ENCODE measurements at places on chromosomes 6 and 20. TPM values are rescaled to one million over a fixed set of nuclear protein-coding genes. Genes with fewer than 3 reads are reported as not detected.

- no peak for DNase-seq
Observed at GRCh38 chr6:169188051-169188470, 65.6 kb downstream of the THBS2 start.

GRCh38 chr6:151609146-151609902, 115.5 kb downstream of the CCDC170 start:
- DNase-seq: no peak

DNA sequence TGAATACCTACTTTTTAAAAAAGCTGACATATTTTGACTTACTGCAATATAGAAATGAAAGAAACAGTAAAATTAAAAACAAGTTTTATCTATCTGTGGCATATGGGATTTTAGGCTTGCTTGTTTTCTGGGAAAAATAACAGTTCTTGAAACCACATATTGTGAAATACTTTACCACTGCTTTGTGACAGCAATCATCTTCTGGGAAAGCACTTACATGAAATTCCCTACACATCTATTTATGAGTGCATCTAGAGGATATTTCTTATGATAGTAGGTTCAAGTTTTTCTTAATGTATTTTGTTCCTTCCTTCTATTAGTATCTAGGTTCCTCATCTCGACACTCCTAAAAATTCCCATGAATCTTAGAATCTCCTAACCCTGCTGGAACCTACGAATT, 75.2 kb downstream of the STXBP5 start:
- DNase-seq: no peak

- DNase-seq: no peak
Observed at GRCh38 chr6:157962601-157963302, 18.9 kb upstream of the SYNJ2 start.

- DNase-seq: no peak
Observed at GRCh38 chr20:8492173-8492572, 360.1 kb downstream of the PLCB1 start.

GRCh38 chr6:56864171-56864616, 90.7 kb upstream of the BEND6 start:
- no peak for DNase-seq

DNA sequence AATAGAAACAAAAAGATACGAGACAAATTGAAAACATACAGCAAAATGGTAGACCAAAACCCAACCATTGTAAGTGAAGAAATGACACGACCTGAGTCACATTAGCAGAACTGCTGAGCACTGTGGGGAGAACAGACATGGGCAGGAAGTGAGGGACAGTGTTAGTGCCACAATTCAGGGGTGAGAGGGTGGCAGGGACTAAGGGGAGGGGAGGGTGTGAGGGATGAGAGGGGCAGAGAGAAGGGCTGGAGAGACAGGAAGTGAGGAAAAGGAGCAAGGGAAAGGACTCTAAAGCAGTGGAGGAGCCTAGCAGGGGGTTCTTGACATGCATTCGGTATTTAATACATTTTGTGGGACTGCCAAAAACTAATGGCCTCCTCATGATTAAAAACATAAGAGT, 45.0 kb upstream of the TRIM26 start:
- no peak for DNase-seq

DNA sequence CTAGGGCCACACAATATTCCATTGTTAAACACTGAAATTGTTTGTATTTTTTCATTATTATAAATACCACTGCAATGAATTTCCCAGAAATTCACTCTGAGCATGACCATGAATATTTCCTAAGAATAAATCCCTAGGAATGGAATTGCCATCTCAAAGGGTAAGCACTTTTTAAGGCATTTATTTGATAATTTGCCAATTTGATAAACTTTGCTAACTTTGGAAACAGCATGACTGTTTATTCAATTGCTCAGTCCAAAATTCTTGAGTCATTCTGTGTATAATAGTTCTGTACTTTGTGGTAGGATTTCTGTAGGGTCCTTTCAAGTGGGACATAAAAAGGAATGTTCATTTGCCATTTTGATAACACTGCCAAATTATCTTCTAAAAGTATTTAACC, 44.2 kb upstream of the TOX2 start:
- no peak for DNase-seq

- no peak for DNase-seq
Observed at GRCh38 chr6:132687306-132687705, 26.5 kb downstream of the VNN1 start.

HSPA1L gene
- total RNA-seq: not detected

- DNase-seq: no peak
Observed at GRCh38 chr6:152648105-152648504, 10.9 kb upstream of the SYNE1 start.

KCNQ2 gene
- total RNA-seq: not detected

HEY2 gene
- 0.32 TPM for total RNA-seq

RAET1E gene
- not detected for total RNA-seq

GRCh38 chr6:43193929-43194328, 11.9 kb downstream of the CUL9 start:
- no peak for DNase-seq

GRCh38 chr20:58877050-58877975, 24.8 kb downstream of the GNAS start:
- DNase-seq: no peak

DNA sequence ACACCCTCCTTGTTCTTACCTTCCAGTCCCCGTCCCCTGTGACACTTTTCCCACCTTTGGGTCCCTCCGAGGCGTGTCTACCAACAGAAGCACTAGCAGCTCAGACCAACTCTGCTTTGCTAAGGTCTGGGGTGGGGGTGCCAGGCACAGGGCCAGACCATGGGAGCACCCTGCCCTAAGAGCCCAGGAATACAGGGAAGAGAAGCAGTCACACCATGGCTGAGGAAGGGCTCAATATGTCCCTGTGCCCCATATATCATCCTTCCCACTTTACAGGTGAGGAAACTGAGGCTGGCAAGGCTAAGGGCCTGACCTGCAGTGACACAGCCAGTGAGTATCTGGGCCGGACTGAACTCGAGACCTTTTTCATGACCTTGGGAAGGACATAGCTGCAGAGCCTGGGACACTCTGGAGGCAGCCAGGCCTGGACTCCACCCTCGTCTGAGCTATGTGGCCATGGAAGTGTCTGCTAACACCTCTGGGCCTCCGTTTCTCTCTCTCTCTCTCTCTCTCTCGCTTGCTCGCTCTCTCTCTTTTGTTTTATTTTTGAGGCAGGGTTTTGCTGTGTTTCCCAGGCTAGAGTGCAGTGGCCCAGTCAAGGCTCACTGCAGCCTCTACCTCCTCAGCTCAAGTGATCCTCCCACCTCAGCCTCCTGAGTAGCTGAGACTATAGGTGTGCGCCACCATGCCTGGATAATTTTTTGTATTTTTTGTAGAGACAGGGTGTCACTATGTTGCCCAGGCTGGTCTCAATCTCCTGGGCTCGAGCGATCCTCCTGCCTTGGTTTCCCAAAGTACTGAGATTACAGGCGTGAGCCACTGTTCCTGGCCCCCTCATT, 156.7 kb downstream of the GRM4 start:
- DNase-seq: peak; percentile 43

DNA sequence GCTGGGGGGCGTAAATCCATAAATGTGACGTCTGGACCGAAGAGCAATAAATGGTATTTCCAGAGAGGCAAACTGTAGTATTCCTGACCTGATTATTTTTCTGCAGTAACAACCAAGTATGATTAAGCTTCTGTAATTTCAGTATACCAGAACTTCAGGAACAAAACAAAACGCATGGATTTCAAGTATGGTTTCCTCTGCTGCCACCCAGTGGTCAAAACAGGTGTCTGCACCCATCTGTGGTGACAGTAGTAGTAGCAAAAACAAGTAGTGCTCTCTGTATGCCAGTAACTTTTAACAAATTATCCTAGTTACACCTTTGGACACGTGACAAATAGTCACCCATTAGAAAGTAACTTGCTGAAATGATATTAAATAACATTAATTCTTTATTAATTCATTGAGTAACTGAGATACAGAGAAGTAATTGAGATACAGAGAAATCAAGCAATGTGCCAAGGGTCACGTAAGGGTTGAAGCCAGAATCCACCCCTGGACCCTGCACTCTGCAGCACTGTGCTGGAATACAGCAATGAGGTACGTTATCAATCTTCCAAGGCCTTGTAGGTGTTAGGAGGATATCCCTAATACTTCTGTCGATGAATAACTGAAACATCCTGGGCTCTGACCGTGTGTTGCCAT, 7.9 kb downstream of the CALHM4 start:
- peak; percentile 31 for DNase-seq

HDGFL1 gene
- total RNA-seq: not detected

DNA sequence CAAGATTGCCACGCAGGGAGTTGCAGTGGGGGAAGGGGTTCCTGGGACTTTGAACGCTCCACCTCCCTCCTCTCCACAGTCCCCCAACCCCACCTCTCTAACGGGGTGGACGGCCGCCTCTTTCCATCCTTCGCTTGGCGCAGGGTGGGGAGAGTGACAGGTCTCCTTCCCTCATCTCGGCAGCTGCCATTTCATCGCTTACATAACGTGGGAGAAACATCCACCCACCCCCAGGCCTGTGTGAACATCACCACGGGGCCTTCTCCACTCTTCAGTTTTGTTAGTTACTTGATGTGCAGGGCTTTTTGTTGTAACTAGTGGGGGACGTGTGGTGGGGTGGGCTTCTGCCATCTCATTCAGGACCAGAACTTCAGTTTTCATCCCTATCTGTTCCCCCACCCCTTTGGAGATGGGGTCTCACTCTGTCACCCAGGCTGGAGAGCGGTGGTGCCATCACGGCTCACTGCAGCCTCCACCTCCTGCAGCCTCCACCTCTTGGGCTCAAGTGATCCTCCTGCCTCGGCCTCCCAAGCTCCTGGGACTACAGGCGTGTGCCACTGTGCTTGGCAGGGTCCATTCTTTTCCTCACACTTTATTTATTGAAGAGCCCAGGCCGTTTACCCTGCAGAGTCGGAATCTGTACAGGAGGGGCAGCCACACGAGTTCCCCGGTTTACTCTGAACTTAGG, 17.7 kb downstream of the RTEL1 start:
- DNase-seq: no peak

INSM1 gene
- not detected for total RNA-seq

GRCh38 chr6:71124340-71124739, 164.3 kb upstream of the OGFRL1 start:
- no peak for DNase-seq

PNLDC1 gene
- total RNA-seq: not detected

DNA sequence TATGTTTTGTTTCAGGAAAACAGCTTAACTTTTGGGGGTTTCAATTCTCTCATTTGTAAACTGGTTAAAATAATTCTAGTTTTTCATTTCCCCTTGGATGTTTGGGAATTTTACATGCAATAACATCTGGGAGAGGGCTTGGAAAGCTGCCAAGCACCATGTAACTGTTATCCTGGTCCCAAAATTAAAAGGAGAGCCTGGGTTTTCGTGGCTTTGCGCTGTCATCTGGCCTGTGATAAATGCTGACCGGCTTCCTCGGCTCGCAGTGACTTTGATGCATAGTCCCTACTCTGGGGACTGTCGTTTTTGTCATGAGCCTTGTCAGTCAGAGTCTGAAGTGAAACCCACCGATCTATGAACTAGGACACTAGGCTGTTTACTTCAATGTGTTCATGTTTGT, 12.2 kb downstream of the SLC35F1 start:
- no peak for DNase-seq

- no peak for DNase-seq
Observed at GRCh38 chr6:123747515-123747914, 56.1 kb upstream of the NKAIN2 start.

DNA sequence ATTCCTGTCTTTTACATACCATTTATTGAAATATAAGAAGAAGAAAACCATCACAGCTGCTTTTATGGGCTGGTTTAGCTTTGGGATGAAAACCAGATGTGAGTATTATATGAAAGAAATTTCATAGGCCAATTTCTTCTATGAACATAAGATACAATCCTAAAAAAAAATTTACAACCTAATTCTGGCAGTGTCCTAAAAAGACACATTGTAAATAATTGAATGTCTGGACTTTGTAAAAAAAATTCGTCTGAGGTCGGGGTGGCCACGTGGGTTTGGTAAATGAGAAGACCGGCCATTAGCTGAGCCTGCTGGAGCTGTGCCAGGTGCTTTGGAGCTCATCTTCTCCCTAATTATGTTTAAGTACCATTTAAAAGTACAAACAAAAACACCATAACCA, 26.8 kb downstream of the DACT2 start:
- DNase-seq: no peak

GRCh38 chr20:905396-905961, 10.7 kb downstream of the ANGPT4 start:
- DNase-seq: no peak

DNA sequence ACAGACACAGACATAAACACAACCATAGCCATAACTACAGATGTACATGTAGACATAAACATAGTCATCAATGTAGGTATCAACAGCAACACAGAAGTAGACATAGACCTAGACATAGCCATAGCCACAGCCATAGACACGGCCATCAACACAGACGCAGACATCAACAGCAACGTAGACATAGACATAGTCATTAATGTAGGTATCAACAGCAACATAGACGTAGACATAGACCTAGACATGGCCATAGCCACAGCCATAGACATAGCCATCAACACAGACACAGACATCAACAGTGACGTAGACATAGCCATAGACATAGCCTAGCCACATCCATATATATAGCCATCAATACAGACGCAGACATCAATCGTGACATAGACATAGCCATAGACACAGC, 258.3 kb upstream of the FOXQ1 start:
- no peak for DNase-seq

GRCh38 chr6:161152527-161152862, 121.4 kb downstream of the AGPAT4 start:
- no peak for DNase-seq

DNA sequence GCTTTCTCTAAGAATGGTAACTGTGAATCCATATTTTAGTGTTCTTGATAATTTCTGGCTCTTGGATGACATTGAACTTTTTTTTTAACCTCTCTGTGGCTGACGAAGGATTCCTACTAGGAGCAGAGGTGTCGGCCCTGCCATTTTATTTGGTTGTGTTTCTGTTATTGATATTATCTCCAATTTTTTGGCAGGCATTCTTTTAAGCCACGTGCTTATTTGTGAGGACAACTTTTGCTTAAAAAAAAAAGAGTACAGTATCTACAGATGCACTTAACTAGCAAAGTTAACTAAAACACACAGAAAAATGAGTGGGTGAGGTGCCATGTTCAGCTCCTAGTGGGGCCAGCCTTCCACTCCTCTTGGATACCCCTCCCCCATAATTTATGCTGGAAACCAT, 1.1 kb downstream of the FANCE start:
- DNase-seq: no peak

LKAAEAR1 gene
- not detected for total RNA-seq

GRCh38 chr6:86722131-86722530, 215.2 kb upstream of the HTR1E start:
- no peak for DNase-seq

- DNase-seq: no peak
Observed at GRCh38 chr6:44671333-44671732, 283.8 kb downstream of the CDC5L start.

- DNase-seq: no peak
Observed at GRCh38 chr6:63371104-63371715, 51.4 kb upstream of the LGSN start.

GRCh38 chr6:2197177-2197671, 48.2 kb downstream of the GMDS start:
- DNase-seq: no peak

- no peak for DNase-seq
Observed at GRCh38 chr6:38021029-38021428, 201.5 kb downstream of the ZFAND3 start.

Data from ascending aorta (tissue), 2 donors.